Fibroblast of skin of right quadriceps (primary cell): ENCODE measurements at places on chromosomes 1 and 21.
A peak's percentile ranks its signal among the peaks of the same experiment; 100 is the strongest.

GRCh38 chr1:28437264-28437923 is 67.9 kb downstream of the PHACTR4 start:
- peak; percentile 76 for DNase-seq

GRCh38 chr1:46480959-46481646 is 8.5 kb upstream of the DMBX1 start:
- DNase-seq, result no peak

DNA sequence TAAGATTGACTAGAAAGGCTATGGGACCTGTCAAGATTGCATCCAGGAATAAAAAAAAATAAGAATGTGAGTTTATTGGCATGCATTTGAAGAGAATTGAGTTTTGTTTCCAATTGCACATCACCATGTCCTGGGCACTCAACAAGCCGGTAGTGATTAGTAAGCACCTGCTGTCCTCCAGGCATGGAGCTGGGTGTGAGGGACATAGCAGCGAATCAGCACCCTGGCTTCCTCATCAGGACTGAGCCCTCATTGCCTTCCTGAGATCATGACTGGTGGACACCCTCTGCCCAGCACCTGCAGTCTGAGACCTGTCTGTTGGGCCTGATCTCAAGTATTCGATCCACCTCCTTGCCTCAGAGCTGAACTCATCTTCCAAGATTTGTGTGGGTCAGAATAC is 26.8 kb downstream of the S100A6 start:
- no peak for DNase-seq

- no peak for DNase-seq
Observed at GRCh38 chr21:29808153-29808552, 131.6 kb downstream of the GRIK1 start.

DNA sequence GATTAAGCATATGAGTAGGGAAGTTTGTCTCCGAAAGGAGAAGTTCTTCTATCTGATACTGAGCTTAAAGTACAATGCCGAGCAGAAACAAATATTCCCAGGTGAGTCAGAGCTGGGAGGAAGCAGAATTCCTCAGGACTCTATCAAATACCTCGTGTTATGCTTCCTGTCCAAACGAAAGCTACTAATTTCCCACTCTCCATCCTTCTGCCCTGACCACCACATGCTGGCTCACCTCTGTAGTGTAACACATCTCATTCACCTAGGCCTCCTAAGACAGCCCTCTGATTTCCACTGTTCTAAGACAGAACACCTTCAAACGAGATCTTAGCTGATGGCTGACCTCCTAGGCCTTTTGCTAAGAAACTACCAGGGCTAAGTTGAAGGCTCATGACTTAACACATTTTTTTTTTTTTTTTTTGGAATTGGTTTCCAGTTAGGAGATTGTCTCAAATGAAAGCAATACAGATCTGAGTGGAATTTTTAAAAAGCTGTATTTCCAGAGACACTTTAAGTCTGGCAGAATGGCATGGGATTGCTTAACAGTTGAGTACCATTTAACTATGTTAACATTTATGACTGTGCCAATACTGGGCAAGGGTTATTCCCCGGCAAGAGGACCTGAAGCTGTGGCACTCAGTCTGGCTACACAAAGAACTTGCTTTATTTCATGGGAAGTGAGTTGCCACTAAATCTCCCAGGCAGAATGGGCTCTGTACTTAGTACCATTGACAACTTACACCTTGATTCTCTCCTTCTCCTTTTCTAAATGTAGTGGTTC is 583.4 kb downstream of the DPYD start:
- DNase-seq, result peak; percentile 13

DNA sequence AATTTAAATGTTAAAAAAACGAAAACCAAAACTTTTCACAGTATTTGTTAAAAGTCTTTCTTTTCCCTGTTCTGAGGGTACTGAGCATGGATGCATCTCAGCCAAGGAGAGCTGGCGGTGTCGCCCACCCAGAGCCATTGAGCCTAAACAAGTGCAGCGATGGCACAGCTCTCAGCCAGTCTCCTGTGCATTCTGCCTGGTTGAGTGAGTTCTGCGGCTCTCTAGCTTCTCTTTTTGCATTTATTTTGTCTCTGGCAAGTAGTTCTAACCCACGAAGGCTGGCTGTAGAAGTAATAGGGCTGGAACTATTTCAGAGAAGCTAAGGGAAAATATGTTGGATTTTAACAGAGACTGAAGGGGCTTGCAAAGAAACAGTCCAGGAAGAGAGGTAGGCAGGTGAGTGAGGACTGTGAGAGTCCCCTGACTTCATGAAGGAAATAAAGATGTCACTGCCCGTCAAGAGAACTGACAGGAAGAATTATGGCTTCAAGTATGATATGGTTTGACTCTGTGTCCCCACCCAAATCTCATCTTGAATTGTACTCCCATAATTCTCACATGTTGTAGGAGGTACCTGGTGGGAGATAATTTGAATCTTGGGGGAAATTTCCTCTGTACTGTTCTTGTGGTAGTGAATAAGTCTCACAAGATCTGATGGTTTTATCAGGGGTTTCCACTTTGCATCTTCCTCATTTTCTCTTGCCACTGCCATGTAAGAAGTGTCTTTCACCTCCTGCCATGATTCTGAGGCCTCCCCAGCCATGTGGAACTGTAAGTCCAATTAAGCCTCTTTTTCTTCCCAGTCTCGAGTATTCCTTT is 35.7 kb upstream of the LIN9 start:
- DNase-seq, result no peak

GRCh38 chr1:169133801-169134502 is 27.5 kb downstream of the ATP1B1 start:
- DNase-seq, result no peak

DNA sequence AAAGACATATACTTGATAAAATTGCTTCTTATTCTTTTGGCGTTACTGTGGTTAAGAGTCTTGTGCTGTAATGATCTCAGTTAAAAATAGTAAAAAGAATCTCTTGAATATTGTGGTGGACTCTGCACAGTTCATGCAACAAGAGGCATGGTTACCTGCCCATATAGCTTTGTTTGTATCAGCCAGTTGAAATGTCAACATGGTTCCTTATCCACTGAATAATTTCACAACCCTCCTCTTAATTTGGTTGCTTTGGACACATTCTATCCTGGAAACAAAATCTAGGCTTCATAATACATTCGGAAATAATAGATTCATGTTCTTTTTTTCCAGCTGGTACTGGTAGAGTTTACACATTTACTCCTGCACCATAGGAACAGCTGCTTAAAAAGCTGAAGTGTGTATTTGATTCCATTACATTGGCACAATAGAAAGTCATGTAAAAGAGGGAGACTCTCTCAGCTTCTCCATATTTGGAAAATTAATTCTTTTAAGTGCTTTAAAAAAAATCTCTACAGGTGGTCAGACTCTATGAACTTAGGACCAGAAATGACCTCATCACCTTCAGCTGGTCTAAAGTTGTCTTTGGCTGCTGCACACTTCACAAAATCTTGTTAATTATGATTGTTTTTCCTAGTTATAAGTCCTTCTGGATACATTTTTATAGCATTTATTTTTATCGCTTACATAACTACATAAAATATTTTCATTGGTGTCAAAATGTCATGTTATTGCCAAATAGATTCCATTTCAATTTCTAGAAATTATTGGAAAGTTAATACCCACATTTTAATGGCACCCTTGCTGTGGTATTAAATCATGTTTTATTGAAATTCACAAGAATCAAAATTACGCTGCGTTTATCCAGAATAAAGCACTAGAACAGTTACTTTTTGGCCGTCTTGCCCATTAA is 100.2 kb downstream of the LTN1 start:
- DNase-seq, result no peak

- peak; percentile 100 for DNase-seq
Observed at GRCh38 chr1:55428944-55429931, 214.1 kb upstream of the USP24 start.

DNA sequence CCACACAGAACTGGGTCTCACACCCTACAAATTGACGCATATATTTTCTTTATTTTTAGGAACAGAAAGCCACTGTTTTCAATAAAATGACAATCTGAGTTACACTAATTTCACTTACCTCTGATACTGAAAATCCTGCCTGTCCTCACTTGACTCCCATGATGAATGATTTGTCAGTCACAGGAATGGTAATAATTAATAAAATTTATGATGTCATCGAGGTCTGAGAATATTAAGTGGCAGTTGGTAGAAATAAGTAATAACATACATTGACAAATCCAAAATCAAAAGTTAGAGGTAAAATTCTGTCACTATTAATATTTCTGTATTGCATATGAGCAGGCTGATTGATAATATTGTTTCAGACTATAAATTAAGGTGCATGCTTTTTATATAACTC is 418.7 kb upstream of the RGS18 start:
- DNase-seq, result no peak

GRCh38 chr1:182674346-182675246 is 9.8 kb downstream of the RGS8 start:
- peak; percentile 57 for DNase-seq

GRCh38 chr21:27954543-27955165 is 987.8 kb upstream of the ADAMTS5 start:
- DNase-seq, result peak; percentile 8

- no peak for DNase-seq
Observed at GRCh38 chr1:219173434-219173757, 282 bp upstream of the LYPLAL1 start.

DNA sequence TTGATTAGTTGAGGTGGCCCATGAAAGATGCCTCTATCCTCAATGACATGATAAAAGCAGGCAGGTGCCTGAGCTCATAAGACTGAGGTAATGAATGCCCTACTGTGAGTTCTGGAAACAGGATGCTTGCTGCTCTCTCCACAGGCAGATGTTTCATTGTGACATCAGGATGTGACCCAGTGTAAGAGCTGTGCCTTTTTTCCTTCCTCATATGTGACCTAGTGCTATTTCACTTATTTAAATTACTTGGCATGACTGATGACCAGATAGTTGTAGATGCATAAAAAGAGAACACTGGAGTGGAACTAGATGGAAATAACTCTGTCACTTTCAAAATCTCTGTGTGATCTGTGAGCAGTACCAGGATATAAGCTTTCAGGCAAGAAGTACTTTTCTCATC is 31.9 kb downstream of the KIF14 start:
- DNase-seq, result no peak

DNA sequence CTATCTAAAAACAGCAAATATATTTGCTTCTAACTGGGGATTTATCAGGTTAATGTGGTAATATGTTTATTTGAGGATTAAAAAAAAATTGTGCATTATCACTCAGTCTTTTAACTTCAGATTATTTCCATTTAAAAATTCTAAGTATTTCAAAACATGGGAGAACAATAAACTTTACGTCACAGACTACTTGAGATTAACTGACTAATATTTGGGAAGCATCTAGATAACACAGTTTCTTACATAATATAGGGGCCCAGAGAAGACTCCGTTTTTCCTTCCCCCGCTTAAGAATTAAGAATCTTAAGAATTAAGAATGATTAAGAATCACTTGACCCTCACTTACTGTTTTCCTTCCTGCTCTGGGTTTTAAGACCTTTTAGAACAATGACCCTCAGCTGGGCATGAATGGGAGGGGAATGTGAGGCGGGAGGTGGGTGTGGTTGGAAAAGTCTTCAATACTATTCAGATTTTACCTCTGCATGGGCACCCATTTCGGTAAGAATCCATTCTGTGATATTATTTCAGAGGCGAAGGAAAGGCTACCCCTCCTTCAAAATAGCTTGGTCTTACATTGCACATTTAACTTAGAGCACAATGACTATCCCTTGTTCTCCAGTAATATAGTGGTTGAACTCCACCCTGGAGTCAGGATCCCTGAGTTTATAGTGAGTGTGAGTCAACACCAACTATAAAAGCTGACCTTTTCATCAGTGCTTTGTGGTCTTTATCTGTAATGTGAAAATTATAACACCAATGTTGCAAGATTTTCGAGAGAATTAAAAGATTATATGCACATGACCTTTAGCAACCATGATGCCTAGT is 821.3 kb downstream of the USP25 start:
- no peak for DNase-seq

DNA sequence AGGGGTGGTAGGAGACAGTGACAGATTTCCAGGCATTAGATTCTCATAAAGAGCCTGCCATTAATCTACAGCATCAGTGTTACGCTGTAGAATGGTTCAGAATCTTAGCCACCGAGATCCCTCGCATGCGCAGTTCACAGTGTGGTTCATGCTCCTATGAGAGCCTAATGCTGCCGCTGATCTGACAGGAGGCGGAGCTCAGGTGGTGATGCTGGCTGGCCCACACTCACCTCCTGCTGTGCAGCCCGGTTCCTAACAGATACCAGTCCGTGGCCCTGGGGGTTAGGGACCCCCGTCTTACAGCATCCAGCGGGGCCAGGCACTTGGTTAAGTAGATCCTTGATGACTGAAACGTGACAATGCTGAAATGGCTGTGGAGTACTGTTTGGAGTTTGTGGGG is 163.6 kb upstream of the C1orf21 start:
- DNase-seq, result no peak

GRCh38 chr1:180881806-180882509 is 30.7 kb upstream of the KIAA1614 start:
- DNase-seq, result peak; percentile 46

- DNase-seq, result no peak
Observed at GRCh38 chr1:42046761-42047507, 106.3 kb upstream of the GUCA2B start.

DNA sequence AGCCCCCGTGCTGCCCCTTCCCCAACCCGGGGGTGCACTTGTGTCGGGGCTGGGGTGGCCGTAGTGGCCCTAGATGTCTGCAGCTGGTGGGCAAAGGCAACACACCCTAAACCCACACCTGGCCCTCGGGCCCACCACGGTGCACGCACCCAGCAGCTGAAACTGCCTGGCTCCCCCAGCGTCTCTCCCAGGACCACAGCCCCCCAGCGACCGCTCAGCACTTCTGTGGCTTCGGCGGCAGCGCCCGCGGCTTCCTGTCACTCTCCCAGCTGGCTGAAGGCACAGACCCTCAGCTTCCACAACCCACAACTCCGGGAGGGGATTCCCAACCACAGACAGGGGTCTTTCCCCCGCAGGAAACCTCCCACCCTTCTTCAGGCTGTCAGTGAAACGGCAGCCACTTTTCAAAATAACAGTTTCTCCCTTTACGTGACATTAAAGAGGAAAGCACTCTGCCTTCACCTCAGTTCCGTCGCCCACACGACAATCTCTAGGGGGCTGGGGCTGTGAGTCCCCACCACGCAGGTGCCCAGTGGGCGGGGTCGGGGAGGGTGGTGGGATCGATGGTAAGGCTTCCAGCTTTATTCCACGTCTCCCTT is 40.7 kb upstream of the COL6A2 start:
- no peak for DNase-seq

DNA sequence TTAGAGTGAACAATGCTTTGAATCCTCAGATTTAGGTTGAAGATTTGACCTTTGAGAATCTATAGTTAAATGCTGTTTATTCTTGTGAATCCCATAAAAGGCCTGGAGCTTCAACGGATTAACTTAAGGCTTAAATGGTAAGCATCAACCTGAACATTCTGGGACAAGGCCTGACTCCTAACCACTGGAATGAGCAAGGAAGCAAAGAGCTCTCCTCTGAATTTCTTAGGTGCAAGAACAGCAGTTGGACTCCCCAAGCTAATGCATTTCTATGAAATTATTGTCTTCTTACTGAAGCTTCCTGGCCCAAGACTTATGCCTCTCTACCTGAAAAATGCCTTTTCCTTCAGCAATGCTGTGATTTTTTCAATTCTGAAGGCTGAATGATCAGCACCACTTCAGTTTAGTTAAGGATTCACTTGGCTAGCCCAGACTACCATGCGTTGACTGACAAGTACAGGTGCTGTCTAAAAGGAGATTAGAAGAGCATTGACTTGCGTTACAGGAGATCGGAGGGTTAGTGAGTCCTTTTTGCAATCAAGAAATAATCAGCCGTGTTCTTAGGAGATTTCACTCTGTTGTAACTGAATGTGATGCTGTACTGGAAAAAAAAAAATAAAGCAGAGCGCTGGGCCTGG is 178.5 kb downstream of the ZC3H11B start:
- DNase-seq, result no peak
